ENCODE measurements at places on chromosomes 4 and X. TPM values are rescaled to one million over a fixed set of nuclear protein-coding genes. Genes with fewer than 3 reads are reported as not detected.

TMEM156 gene
- total RNA-seq, result 7.5 TPM

GRIA3 gene
- total RNA-seq, result 0.98 TPM

FAM47A gene
- not detected for total RNA-seq

KIAA1210 gene
- total RNA-seq, result not detected

SPANXN4 gene
- total RNA-seq, result not detected

DNA sequence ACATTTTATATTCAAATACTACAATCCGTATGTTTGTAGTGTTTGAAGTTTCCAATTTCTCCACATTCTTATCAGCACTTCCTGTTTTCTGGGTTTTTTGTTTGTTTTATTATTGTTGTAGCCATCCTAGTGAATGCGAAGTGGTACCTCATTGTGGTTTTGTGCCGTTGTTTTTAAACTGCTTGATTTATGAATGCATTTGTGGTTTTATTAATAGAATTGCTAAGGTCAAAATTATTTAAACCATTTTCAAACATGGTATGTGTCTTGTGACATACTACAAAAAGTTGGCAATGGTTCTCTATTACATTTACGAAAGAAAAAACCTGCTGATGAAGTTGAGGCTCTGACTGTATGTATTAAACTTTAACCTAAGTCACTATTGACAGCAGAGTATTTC, 780.0 kb upstream of the MAGEB2 start:
- H3K4me1 ChIP-seq, result no peaks in the 10 kb centered on the region
- no peak overlapping the region for H3K4me3 ChIP-seq
- no peak overlapping the region for H3K27ac ChIP-seq
- peaks cover 6% of the 10 kb centered on the region for H3K27me3 ChIP-seq
- no peak for DNase-seq

DNA sequence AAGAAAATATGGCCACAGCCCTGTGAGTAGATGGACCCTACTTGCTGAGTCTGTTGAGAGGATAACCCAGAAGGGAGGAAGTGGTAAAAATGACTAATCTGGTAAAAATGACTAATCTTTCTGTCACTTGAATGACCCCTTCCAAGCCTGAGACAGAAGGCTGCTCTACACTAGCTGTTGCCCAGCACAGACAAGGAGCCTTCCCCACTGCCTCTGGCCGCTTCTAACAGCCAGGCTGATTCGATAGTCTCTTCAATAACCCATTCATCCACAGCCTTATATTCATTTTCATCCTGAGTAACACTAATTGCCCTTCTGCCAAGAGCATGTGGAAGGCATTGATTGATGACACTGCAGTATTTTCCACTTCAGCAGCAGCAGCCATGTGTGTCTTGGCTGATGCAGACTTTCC, 18.4 kb downstream of the MAGEB17 start:
- no peaks in the 10 kb centered on the region for H3K36me3 ChIP-seq
- DNase-seq, result no peak
- H3K27ac ChIP-seq, result no peak overlapping the region
- H3K27me3 ChIP-seq, result peaks cover 21% of the 10 kb centered on the region
- H3K4me1 ChIP-seq, result no peaks in the 10 kb centered on the region

DNA sequence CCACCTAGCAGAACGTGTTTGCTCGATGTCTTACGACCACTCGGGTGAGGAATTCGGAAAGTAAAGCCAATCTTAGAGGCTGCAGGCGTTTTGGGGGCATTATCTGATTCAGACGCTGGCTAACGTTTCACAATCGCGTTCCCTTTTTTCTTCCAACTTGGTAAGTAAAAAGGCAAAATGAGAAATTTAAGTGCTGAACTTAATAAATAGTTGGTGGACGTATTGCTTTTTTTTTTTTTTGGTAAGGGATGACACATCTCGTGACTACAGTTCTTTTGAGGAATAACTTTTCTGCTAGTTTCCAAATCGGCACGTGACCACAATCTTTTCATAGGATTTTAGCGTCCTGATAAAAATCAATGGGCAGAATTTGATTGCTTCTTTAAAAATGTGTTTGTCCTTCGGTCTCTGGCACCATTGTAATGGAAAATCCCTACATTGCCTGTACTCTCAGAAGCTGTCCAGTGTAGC, 848 bp downstream of the RAB9A start:
- peak overlapping the region; percentile 70 for H3K4me3 ChIP-seq
- DNase-seq, result no peak
- no peaks in the 10 kb centered on the region for H3K36me3 ChIP-seq
- H3K27ac ChIP-seq, result peak overlapping the region; percentile 91
- no peaks in the 10 kb centered on the region for H3K4me1 ChIP-seq

DNA sequence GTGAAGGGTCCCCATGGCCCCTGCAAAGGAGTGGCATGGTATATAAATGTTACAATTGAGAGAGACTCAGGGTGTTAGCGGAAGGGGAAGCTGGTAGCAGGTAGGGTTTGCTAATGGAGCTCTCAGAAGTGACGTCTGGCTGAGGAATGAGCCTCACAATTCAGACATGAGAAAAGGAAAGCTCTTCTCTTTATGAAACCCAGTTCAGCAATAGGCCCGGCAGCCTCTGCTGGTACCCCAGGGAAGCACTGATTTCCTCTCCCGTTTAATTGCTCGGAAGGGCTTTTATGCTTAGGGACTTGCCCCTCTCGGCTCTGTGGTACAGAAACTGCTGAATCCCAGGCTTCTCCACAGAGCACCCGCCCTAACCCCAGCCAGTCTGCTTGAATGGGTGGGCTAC, 19.4 kb upstream of the AFAP1 start:
- no peaks in the 10 kb centered on the region for H3K27me3 ChIP-seq
- DNase-seq, result no peak
- H3K4me3 ChIP-seq, result no peak overlapping the region

DNA sequence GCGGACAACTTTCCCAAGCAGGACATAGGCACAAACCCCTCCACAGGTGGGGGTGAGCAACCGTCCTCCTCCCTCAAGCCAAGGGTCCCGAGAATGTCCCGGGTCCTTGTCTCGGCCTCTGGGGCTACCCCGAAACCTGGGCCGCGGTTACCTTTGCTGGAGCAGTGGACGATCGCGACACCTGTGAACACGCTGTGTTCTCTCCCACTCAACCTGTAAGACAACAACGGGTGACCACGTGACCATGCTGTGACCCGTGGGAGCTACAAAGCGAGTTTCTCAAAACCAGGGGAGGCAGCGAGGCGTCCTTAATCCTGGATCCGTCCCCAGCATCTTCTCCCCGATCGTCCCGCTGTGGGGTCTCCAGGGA, 17.9 kb downstream of the ASMTL start:
- no peaks in the 10 kb centered on the region for H3K36me3 ChIP-seq
- H3K4me3 ChIP-seq, result no peak overlapping the region
- no peaks in the 10 kb centered on the region for H3K27me3 ChIP-seq
- H3K4me1 ChIP-seq, result no peaks in the 10 kb centered on the region

DNA sequence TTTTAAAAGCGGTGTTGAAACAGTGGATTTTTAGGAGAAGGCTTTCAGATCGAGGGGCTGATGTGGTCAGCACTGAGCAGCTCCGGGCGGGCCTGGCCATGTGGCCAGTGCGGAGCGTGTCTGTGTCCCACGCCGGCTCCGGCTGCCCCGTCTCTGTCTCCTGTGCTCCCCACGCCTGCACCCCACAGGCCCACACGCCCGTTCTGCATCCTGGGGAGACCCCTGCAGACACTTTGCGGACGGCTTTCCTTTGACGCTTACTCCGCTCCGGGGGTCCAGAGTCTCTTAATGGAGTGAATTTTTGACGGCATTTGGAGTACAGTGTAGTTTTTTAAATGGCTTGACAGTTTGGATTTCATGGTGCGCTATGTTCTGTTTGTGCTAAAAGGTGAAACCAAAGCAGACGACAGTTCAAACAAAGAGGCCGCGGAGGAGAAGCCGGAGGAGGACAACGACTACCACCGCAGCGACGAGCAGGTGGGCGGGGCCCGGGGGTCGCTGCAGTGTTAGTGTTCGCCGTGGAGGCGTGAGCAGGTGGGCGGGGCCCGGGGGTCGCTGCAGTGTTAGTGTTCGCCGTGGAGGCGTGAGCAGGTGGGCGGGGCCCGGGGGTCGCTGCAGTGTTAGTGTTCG, 38.7 kb downstream of the PCGF3 start:
- no peak for DNase-seq
- H3K27me3 ChIP-seq, result no peaks in the 10 kb centered on the region
- no peaks in the 10 kb centered on the region for H3K36me3 ChIP-seq

GRCh38 chr4:158236304-158237030, 26.2 kb downstream of the TMEM144 start:
- no peak overlapping the region for H3K27ac ChIP-seq
- no peak overlapping the region for H3K4me3 ChIP-seq
- H3K27me3 ChIP-seq, result no peaks in the 10 kb centered on the region

DNA sequence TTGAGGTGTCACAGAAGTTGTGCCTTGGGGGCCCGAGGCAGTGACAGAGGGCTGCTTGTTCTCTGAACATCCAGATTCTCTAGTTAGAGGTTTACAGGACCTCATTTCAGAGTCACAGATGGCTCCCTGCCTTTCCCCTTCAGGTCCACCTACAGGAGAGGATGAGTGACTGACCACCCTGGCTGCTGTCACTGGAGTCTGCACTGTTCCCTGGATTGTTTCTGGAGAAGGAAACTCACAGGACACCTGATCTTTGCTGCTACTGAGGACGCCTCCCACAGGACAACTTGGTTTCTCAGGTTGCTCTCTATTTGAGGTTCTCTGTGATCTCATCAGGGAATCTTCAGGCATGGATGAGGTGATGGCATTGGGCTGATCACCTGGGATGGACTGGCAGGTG, 58.3 kb downstream of the GPRIN3 start:
- H3K36me3 ChIP-seq, result no peaks in the 10 kb centered on the region
- peak overlapping the region; percentile 34 for H3K27ac ChIP-seq
- H3K4me3 ChIP-seq, result peak overlapping the region; percentile 64
- DNase-seq, result no peak

DNA sequence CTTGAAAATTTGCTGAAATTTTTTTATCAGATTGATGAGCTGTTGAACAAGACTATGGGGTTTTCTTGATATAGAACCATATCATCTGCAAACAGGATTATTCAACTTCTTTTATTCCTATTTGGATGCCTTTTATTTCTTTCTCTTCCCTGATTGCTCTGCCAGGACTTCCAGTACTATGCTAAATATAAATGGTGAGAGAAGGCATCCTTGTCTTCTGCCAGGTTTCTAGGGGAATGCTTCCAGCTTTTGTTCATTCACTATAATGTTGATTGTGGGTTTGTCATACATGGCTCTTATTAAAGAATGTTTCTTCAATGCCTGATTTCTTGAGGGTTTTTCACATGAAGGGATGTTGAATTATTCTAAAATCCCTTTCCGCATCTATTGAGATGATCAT, 1139.5 kb downstream of the FAM133A start:
- H3K27me3 ChIP-seq, result peaks cover 21% of the 10 kb centered on the region
- H3K36me3 ChIP-seq, result no peaks in the 10 kb centered on the region
- no peak overlapping the region for H3K27ac ChIP-seq

DNA sequence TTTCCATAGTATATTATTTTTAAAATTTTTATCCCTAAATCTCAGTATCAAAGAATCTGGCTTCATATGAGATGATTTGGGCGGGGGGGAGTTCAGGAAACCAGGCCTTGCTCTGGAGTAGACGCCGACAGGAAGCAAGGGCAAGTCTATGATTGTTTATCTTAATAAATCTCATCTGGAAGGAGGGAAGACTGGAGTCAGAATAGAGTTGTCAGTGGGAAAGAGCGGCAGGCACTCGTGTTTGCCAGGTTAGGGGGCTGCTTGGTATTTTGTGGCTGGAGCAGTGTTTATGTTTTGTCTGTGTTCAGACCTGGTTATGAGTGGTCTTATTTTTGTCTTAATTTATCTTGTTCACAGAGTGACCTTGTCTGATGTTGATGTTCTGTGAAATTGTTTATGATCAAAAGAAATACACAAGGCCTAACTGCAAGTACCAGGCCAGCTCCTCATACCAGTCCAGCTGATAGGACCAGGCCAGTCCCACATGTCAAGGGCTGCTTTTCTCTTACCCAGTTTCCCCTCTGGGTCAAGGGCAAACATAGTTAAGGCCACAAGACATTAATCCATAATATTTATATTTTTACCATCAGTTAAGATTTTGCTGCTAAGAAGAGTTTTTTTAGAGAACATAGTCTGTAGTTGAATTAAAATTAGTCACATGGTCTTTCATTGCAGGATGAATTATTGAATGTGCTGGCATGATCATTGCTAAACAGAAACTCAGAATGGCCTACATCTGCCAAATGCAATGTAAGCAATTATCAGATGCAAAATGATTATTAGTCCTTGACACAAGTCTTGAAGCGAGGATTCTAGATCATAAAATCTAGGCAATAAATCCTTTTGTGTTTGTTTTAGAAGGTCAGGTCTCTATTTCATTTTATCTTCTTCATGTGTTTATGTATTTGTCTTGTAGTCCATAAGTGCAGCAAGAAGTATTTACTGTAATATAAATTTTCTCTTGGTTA, 176.5 kb downstream of the GASK1B start:
- no peak for DNase-seq
- H3K4me3 ChIP-seq, result no peak overlapping the region
- H3K27ac ChIP-seq, result peak overlapping the region; percentile 62
- no peaks in the 10 kb centered on the region for H3K36me3 ChIP-seq

DNA sequence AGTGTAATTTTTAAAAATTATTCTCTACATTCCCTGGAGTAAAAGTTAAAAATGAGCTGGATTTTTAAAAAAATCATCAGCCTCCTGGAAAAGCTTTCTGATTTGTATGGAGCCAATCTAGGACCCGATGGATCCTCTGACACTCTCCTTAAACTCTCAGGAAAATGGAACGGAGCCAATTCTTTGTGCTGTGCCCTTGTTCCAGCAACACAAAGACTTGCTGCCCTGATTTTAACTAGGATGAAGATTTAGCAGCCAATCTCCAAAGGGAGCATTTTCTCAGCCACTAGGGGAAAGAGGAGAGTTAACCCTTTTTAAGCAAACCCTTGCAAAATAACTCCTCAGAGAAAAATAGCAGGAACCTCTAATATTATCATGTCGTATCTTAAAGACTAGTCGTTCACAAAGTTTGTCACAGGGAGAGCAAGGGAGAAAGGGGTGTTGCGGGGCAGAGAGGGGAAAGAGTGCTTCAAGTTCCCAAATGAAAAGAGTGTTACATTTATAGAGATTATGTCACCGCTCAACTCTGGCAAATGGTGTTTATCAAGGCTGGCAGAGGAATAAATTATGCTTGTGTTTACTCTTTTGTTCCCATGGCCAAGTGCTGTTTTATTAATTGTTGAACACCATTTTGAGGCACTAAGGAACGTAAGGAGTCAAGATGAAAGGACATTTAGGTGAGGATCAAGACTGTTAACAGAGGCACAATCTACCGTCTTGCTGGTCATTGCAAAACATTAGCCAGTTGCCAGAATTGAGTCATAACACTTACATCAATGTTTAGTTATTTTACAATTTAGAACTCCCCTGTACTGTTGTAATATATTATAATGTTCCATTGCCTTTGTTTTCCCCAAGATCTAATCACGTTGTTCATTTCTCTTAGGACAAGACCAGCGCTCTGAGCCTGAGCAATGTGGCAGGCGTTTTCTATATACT, 250.7 kb downstream of the THOC2 start:
- H3K4me1 ChIP-seq, result no peaks in the 10 kb centered on the region
- no peaks in the 10 kb centered on the region for H3K36me3 ChIP-seq
- H3K4me3 ChIP-seq, result no peak overlapping the region
- H3K27me3 ChIP-seq, result no peaks in the 10 kb centered on the region
- DNase-seq, result no peak

- no peak overlapping the region for H3K27ac ChIP-seq
- H3K27me3 ChIP-seq, result no peaks in the 10 kb centered on the region
- no peak overlapping the region for H3K4me3 ChIP-seq
These were observed 625.4 kb upstream of the GALNT7 start for GRCh38 chr4:172543249-172543648.
